ENCODE measurements at places on chromosomes 2 and 18.

DNA sequence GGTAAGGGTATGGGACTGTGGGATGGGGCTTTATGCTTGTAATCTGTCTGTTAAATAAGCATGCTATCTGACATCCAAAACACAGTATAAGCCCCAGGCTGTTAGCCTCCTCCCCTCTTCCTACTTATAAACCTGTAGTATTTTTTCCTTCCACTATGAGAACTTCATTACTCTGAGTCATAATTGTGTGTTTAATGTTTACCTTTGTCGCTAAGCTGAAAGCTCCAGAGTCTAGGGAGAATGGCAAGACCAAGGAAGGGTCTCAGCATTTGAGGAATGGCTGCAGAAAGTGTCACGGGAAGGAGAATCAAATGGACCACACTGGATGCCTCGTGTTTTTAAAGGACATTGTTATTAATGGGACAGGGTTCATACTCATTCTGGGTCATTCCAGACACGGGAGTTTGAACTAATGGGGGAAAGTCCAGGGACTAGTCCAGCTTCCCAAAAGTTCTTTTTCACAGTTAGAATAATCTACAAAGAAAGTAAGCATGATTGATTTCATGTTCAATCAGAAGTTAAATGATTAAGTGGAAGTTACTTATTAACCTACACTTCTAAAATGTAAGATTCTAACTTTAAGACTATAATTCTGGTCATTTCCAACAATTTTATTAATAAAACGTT lies 292.2 kb downstream of the AFF3 start:
- DNase-seq, result no peak

DNA sequence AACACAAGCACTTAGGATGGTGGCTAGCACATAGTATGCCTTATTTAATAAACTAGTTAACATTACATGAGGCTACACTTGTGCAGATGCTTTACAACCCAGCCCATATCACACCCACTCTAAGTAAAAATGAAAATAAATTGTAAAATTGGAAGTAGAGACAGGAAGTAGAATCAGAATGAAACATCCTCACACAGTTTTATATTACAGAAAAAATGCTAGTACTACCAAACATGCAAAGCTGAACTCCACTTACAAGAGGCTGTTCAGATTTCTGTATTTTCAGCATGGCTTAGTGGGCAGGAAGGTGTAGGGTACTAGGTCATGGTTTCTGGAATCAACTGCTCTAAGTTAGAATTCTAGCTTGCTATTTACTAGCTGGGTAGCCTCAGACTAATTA lies 18.2 kb upstream of the CRIM1 start:
- DNase-seq, result no peak

DNA sequence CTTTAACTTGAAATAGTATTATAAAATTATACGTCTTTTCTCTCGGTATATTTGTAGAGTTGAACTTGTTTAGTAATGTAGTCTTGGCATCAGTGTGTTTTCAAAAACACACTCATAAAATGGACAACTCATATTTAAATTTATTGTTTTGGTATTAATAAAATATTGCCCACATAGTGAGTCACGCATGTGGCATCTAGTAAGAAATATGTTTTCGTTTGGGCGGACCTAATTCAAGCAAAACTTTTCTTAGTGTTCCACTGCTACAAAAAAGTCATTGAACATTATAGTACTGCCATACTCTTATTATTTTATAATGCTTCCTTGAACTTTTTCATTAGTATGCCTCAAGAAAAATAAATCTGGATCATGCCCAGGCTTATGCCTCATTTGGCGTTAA lies 31.1 kb upstream of the FAM237A start:
- DNase-seq, result no peak

DNA sequence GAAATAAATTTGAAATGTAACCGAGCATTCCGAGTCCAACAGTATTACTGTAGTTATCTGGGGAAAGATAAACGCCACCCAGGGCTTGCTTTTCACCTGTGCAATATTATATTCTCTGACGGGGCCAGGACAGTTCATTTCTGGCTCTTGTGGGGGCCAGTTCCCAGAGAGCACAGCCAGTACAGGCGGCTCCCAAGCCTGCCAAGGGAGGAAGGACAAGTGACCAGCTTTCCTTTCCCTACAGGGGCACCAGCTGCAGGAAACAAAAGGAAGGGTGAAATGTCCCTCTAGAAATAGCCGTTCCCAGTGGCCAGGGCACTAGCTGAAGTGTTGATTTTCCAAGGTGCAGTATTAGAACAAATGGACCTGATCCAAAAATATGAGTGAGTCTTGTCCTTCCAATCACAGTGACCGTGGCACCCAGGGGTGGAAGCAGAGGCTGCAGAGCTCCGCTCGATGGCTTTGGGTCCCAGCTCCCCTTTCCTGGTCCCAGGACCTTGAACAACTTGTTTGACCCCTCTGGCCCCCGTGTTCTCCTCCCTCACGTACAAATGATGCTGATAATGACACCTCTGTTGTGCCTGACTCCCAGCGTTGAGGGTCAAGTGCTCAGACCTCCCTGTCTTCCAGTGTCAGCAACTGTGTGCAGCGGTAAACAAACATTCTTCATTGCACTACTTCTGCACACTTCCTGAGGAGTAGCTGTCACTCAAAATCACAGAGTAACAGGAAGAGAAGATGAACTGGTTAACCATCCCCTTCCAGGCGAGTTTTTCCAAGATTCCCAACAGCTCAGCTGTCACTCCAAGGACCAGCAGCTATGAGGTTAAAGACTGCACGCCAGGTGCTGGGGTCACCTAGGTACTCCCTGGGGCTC lies 40.9 kb downstream of the GYPC start:
- no peak for DNase-seq

GRCh38 chr18:8140841-8141501 lies 468.3 kb upstream of the RAB12 start:
- DNase-seq, result peak; percentile 85

- DNase-seq, result peak; percentile 77
These were observed 26.2 kb downstream of the ADI1 start for GRCh38 chr2:3492951-3493614.

GRCh38 chr2:209592106-209592505 lies 168.3 kb downstream of the MAP2 start:
- DNase-seq, result no peak

- no peak for DNase-seq
These were observed 85.2 kb downstream of the HS1BP3 start for GRCh38 chr2:20565623-20566236.
